ENCODE measurements at places on chromosomes 1 and 21.

GRCh38 chr1:2239384-2239985, 11.4 kb downstream of the SKI start:
- DNase-seq, result no peak

DNA sequence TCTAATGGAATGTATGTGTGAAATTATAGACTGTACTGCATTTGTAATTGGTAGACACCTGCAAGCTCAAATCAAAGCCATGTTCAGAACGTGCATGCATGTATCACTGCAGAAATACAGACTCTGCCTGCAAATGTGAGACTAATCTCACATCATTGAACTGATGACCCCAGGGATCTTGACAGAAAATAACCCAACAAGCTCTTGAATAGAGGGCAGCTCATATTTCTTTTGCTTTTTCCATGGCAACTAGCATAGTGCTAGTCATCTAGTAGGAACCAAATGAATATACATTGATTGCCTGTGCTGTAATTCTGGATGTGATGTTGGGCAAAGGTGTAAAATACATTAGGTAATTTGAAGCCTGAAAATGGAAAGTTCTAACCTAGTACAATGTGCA, 62.4 kb downstream of the PTPRC start:
- DNase-seq, result no peak

- no peak for DNase-seq
Measured at GRCh38 chr1:2784854-2785630, 16.5 kb downstream of the TTC34 start.

DNA sequence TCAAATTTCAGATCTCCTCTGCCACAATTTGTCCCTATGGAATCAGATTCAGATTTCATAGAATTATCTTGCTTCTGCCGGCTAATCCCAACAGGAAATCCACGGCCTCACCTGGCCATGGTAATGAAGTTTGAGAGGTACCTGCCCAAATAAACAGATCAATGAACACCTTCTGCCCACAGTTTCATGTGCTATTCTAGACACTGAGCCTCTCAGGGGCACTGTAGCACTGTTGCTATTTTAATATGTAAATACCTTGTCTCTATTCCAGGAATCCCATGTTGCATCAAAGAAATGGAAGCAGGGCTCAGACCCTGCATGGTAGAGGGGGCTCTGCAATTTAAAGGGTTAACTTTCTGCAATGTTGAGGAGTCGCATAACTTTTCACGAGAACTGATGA, 593.1 kb downstream of the PTBP2 start:
- no peak for DNase-seq

- DNase-seq, result no peak
Measured at GRCh38 chr1:237133921-237134320, 91.9 kb downstream of the RYR2 start.

DNA sequence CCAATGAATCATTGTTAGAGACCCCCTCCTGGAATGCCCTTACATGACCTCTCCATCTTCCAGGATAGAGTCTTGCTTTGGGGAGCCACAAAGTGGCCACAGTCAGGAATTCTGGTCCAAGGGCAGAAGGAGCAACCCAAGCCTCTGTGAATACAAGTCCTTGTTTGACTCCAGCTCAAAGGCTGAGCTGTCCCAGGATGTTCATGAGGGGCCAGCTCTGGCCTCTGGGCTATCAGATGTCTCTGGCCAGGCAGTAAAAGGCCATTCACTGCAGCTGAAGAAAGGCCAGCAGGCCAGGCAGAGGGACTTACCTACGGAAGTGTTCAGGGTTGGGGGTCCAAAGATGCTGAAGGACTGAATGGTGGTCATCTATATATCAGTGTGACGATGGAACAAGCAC, 98.3 kb upstream of the IPO9 start:
- no peak for DNase-seq

DNA sequence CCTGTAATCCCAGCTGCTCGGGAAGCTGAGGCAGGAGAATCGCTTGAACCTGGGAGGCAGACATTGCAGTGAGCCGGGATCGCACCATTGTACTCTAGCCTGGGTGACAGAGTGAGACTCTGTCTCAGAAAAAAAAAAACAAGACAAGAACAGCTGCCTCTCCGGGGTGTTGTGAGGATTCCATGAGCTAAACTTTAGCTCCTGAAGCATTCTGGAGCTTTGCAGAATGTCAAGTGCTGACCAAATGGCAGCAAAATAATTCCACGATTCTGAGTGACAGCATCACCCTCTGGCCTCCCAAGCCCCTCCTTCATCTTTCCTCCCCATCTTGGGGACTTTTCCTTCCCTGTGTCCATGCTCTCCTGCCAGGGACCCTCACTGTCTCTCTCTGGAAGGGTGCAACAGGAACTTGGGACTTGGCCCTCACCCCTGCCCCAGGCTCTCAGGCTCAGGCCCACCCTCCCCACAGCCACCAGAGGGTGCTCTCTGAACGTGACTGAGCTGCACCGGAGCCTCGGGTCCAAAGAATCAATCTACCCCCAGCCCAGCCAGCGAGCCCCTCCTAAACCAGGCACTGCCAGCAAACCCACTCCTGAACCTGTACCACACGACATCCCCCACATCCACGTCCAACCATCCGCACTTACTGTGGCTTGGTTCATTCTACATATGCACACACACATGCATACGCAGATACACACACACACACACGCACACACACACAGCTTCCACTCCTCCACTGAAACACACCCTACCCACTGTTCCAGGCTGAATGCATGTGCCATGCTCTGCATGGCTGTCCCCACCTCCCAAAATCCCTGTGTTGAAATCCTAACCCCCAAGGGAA, 45.7 kb downstream of the ACOT7 start:
- peak; percentile 37 for DNase-seq

GRCh38 chr1:42692461-42692860, 10.2 kb downstream of the YBX1 start:
- no peak for DNase-seq

DNA sequence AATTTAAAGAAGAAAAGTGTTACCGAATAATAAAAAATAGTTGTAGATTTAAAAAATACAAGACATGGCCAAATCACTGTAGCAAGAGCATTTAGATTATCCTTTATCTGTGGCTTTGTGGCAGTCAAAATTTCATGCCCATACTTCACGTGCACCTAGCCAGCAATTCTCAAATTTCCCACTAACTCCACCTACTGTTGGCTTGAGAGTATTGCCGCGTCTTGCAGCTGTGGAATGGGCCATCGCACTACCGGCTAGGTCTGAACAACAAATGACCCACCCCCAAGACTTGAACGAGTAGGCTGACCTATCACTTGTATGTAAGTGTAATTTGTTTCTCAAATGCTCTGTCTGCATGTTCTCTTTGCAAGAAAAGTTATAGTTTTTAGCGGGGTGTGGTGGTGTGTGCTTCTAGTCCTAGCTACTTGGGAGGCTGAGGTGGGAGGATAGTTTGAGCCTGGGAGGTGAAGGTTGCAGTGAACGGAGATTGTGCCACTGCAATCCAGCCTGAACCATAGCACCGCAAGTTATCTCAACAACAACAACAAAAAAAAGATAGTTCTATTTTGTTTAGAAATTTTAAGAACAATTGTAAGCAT, 4.1 kb downstream of the KRTAP13-4 start:
- no peak for DNase-seq

DNA sequence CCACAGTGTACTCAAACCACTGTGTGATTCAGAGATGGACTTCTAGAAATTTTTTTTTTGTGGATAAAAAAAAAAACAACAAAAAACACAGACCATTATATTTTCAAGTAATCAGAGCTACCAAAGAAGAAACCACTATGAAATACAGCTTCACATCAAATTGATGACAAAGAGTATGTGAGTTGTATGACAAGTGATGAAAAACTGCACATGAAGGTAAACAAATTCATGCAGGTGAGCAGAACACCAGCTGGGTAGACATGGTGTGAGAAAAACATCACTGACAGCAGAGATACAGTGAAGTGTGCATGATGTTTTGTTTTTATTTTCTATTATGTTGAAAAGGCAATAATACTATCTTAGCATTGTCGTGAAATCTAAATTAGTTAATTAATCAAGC, 8.0 kb upstream of the PTPRC start:
- DNase-seq, result no peak

DNA sequence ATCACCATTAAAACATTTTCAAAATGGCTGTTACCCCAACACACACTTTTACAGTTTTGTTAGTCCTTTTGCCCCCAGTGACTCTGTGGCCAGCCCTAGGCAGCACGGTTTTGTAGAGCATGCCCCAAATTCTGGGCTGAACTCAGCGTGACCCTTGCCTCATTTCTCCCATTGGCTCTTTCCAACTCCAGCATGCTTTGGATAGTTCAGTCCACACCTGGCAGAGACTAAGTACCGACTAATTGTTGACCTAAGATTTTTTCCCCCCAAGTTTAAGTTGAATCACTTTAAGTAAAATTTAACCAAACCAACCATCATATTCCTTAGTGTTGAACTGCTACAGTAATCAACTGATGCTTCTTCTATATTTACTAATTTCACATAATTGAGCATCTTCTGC, 62.4 kb upstream of the LRRC8B start:
- no peak for DNase-seq

GRCh38 chr1:232016616-232017015, 390.0 kb downstream of the DISC1 start:
- no peak for DNase-seq

DNA sequence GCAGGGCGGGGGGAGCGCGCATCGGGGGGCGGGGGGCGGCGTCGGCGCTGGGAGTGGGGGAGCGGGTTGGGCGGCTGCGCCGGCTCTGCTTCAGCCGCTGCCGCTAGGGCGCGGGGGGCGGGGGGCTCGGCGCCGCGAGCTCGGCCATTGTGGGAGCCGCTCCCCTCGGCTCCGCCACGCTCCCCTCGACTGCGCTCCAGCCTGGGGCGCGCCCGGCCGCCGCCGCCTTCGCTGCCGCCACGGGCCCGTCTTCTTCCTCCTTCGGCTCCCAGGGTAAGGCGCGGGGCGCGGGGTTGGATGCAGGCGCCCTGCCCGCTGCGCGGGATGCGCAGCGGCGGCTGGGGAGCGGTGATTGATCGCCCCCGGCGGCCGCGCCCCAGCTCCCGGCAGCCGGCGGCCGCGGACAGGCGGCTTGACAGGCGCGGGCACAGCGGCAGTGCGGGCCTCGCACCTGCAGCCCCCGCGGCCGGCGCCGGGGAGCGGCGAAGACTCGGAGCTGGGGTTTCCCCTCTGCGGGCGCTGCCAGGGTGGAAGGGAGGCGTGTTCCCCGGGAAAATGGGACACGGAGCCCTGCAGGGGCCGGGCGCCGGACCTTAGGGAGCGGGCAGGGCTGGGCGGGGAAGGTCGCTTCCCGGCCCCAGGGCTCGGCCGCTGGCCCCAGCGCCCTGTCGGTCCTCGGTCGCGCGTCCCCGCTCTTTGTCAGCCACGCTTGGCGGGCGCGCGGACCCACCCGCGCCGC, 55.3 kb downstream of the NDUFS5 start:
- DNase-seq, result no peak

DNA sequence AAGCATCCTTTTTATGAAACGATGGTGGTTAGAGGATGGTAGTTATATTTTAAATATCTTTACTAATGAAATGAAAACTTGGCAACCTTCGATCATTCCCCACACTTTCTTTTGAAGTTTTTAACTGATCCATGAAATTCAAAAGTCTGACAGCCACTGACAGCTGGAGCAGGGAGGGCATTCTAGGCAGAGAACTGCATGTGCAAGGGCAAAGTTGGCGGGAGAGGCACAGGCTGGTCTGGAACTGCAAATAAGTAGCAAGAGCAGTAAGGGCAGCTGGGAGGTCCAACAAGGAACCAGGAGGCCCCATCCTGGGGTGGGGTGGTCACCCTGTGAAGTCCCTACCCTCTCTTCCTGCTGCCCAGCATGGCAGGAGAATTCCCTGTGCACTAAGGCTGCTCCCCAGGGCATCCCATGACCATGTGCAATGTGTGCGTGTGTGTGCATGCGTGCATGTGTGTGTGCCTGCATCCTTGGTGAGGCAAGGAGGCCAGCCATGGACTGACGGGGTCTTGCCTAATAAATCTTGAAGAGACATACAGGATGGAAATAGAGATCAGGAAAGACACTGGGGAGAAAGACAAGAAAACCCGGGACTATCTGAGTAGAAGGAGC, 33.1 kb upstream of the FOXO6 start:
- DNase-seq, result no peak

DNA sequence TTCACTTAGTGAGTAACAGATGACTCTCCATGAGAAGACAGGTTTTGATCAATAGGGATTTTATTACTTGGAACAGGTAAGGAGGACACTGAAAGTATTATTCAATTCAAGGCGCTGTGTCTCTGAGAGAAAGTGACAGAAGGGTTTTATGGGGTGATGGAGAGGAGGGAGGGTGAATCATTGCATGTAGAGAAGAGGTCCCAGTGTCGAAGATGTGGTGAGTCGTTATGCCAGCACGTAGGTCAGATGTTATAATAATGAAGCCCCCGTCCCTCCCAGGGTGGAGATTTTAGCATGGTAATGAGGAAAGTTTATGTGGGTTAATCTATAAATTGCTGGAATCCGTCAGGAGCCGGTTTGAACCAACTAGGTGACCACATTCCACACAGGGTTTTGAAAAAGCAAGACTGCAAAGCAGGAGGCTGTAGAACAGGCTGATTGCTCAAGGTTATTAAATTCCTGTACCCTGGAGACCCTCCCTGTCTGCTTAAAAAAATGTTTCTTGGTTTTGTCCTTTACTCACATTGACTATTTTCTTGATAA, 586.4 kb upstream of the TMPRSS15 start:
- DNase-seq, result no peak

- DNase-seq, result no peak
Measured at GRCh38 chr1:209433649-209434031, 149.9 kb upstream of the CAMK1G start.

DNA sequence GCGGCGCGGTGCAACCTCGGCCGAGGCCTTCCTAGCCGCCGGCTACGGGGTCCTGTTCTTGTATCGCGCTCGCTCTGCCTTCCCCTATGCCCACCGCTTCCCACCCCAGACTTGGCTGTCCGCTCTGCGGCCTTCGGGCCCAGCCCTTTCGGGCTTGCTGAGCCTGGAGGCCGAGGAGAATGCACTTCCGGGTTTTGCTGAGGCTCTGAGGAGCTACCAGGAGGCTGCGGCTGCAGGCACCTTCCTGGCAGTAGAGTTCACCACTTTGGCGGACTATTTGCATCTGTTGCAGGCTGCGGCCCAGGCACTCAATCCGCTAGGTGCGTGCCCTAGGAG, 379 bp downstream of the PPCS start:
- DNase-seq, result peak; percentile 43

- no peak for DNase-seq
Measured at GRCh38 chr1:6889875-6890480, 104.7 kb downstream of the CAMTA1 start.

GRCh38 chr1:206921772-206922265, at the start of gene FCMR:
TSS of gene FCMR (minus strand) at chr1:206921941. CDS start at chr1:206921854, 87 bp downstream.
- DNase-seq, result peak; percentile 24

- DNase-seq, result no peak
Measured at GRCh38 chr1:37156646-37157045, 122.3 kb upstream of the GRIK3 start.

DNA sequence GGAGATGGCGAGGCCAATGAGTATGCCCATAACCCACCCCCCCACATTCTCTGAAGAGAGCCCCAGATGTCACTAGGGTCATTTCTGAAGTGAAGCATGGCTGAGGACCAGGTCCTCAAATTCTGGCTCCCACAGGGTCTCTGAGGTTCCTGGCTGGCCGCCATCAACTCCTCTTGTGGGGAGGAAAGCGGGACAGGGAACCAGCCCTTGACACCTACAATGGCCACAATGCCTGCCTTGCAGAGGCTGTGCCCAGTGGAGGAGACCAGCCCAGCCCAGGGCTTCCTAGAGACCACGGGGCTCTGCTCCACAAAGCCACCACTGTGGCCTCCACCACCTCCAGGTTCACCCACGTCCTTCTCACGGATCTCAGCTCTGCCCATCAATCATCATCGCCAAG, 120.1 kb upstream of the ARHGEF16 start:
- DNase-seq, result no peak

- DNase-seq, result no peak
Measured at GRCh38 chr1:58931756-58932155, 147.9 kb upstream of the JUN start.

- no peak for DNase-seq
Measured at GRCh38 chr1:172112576-172112975, 271.3 kb downstream of the DNM3 start.
